Glutamatergic neuron (in vitro differentiated cells): ENCODE measurements at places on chromosomes 6 and 20. TPM values are rescaled to one million over a fixed set of nuclear protein-coding genes. Genes with fewer than 3 reads are reported as not detected.

DNA sequence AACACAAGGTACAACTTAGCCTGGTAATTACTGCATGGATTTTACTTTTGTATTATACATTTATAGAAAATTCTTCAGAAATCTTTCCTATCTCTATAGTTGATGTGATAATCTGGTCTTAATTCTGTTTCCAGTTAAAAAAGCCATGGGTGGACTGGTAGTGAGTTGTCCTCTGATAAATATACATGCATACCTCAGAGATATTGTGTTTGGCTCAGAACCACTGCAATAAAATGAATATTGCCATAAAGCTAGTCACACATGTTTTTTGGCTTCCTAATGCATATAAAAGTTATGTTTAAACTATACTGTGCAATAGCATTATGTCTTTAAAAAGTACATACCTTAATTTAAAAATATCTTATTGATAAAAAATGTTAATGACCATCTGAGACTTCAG, 708.6 kb upstream of the MARCKS start:
- no peak overlapping the region for H3K4me3 ChIP-seq
- peaks cover 5% of the 10 kb centered on the region for H3K36me3 ChIP-seq
- H3K27ac ChIP-seq, result no peak overlapping the region
- no peaks in the 10 kb centered on the region for H3K4me1 ChIP-seq

DNA sequence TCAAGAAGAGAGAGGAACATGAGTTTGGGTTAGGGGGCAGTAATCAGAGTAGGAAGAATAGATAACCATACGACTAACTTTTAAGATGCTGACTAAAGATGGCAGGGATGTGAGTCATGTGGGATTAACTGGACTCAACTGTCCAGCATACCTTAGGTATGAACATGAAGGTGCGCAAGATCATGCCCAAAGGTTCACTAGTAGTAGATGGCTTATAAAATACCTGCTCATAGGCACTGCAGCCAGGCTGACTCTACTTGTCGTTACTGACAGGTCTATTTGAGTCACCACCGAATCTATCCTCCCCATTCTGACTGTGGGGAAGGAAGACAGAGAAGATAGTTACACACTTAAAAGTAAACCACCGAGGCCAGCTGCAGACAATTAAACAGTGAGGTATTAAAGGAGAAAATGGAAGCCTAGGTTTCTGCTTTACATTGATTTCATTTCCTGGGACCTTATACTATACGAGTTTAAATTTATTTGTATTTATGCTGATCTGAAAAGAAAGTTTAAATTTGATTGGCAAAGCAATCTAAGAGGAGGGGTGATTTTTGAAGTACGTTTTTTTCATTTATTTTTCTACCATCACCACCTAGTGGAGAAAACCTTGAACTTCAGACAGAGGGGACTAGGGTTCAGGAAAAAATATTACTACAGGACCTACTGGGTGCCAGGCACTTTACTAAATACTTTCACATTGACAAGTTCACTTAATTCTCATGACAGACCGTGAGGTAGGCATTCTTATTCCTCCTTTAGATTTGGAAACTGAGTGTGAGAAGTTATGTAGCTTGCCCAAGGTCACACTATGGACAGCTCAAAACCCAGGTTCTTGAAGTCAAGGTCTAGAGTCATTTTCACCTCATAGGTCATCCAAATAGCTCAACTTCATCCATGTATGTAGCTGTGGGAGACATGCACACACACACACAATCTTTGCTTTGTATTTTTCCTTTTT, 4.0 kb upstream of the WRNIP1 start:
- peaks cover 8% of the 10 kb centered on the region for H3K4me1 ChIP-seq
- H3K4me3 ChIP-seq, result no peak overlapping the region
- no peaks in the 10 kb centered on the region for H3K36me3 ChIP-seq
- peaks cover 6% of the 10 kb centered on the region for H3K27me3 ChIP-seq
- no peak overlapping the region for H3K27ac ChIP-seq

DNA sequence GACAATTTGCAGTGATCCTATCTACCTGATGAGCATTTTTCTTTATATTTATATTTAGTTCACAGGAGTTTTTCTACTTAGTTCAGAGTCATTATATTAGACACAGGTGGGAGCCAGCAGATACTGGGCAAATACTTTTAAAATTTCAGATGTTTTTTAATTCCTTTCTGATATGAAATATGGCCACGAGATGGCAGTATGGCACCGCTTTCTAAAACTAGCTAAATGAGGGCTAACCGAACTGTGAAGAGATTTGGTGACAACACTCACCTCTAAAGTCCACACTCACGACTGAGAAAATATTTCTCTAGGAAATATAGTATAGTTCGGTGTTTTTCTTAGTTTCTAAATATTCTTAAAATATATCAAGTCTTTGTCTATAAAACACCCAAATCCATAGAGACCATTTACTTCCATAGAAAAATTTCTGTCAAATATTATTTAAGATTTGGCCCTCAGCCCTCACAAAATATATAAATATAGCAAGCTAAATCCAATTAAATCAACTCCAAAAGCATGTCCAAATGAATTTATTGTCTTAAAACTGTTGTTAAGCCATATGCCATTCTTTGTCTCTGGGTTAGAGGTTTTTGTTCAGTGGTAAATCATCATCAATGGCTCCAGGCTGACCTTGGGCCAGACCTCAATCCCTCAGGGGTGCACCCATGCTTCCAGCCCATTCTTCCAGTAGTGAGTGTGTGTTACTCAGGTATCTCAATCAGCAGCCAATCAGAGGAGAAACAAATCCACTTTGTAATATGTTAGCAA, 63.6 kb downstream of the HUS1B start:
- peaks cover 13% of the 10 kb centered on the region for H3K36me3 ChIP-seq
- no peak overlapping the region for H3K27ac ChIP-seq

GRCh38 chr20:18265441-18265840, 22.9 kb upstream of the ZNF133 start:
- H3K4me3 ChIP-seq, result no peak overlapping the region
- peaks cover 2% of the 10 kb centered on the region for H3K27me3 ChIP-seq
- peaks cover 2% of the 10 kb centered on the region for H3K4me1 ChIP-seq
- DNase-seq, result no peak
- H3K36me3 ChIP-seq, result no peaks in the 10 kb centered on the region
- no peak overlapping the region for H3K27ac ChIP-seq

- no peak for DNase-seq
- peaks cover 6% of the 10 kb centered on the region for H3K4me1 ChIP-seq
- no peak overlapping the region for H3K27ac ChIP-seq
- H3K36me3 ChIP-seq, result no peaks in the 10 kb centered on the region
- peaks cover under 1% of the 10 kb centered on the region for H3K27me3 ChIP-seq
- H3K4me3 ChIP-seq, result no peak overlapping the region
Observed at GRCh38 chr6:107977283-107977682, 19.3 kb upstream of the SEC63 start.

- H3K4me1 ChIP-seq, result peaks cover 5% of the 10 kb centered on the region
- no peak for DNase-seq
- H3K27me3 ChIP-seq, result peaks cover 8% of the 10 kb centered on the region
- no peak overlapping the region for H3K27ac ChIP-seq
Observed at GRCh38 chr6:143449082-143449713, 1.3 kb downstream of the ADAT2 start.

DNA sequence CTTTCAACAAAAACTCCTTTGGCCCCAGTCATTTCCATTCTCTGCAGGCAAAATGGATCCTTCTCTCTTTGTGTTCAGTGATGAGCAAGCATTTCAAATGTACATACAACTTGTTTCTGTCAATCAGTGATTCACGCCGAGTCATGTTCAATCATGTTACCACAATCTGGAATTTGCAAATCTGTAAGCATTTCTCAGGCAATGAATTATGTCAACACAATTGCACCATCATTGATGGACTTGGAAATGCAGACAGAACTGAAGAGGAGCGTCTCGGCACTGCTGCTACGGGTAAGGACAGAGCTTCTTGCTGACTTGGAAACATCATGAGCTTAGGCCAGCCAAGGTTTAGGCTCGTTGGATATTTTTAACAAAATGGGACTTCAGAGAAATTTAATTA, 132.8 kb upstream of the AGPAT4 start:
- no peak for DNase-seq
- H3K27ac ChIP-seq, result no peak overlapping the region
- H3K27me3 ChIP-seq, result peaks cover 2% of the 10 kb centered on the region
- no peak overlapping the region for H3K4me3 ChIP-seq

DNA sequence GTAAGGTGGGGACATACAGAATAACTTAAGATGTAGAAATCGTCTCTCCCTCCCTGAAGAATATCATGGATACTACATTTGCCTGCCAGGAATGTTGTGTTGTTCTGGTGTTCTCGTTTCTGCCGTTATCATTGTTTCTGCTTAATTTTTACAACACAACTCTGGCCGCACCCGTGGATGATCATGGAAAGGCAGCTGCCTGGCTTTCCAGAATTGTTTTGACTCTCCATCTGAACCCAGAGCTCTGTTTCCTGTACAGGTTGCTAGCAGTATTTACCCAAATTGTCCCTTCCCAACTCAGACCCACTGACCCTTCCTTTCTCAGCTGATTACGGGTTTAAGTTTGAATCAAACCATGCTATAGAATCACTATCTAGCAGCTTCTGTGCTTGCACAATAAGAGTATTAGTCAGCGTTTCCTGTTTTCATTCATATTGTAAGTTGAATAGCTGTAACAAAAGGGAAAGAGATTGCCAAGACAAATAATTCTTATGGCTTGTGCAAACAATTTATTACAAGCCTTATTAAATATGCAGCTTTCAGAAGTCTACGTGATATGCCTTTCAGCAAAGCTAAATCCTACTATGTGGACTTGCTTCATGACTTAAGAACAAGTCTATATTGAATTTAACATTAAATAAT, 139.0 kb downstream of the MTHFD1L start:
- DNase-seq, result no peak
- H3K4me1 ChIP-seq, result peaks cover 7% of the 10 kb centered on the region
- H3K27me3 ChIP-seq, result no peaks in the 10 kb centered on the region
- no peak overlapping the region for H3K27ac ChIP-seq
- no peaks in the 10 kb centered on the region for H3K36me3 ChIP-seq

- H3K4me1 ChIP-seq, result no peaks in the 10 kb centered on the region
- no peak overlapping the region for H3K27ac ChIP-seq
- H3K27me3 ChIP-seq, result peaks cover 3% of the 10 kb centered on the region
- DNase-seq, result no peak
- H3K36me3 ChIP-seq, result no peaks in the 10 kb centered on the region
- no peak overlapping the region for H3K4me3 ChIP-seq
Observed at GRCh38 chr6:131635384-131636340, 1.4 kb upstream of the ENPP3 start.

DNA sequence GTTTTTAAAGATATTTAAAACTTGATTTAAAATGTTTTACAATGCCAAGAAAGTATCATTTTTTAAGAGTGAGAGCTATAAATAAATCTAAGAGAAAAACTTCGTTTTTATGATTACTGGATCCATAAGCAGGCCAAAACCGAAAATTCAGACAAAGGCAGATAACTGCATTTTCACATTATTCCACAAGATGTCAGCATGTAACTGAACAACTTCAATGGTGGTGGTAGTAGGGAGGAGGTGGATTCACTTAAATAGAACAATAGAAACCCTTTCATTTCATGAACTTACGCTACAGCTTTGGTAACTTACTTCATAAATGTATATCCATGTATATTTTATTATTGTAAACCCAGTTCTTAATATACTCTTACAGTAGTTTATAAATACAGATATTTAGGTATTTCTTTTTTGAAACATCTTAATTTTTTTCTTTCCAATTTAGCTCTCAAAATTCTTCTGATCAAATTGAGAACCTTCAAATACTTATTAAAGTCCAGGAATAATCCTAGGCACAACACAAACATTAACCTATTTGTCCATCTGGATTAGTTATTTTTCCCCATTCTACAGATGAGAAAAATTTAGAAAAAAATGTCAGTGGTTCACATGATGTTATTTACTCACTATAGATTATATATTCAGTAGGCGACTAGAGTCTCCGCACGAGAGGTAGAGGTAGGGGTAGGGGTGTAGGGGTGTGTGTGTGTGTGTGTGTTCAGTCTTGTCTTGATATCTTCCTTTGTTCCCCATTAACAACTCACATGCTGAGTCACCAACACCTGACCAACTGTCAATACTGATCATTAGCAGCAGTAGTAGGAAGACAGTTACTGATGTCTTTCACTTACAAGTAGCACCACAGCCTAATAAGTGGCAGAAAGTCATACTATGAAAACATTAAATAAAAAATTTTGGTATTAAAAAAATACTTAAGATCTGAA, 111.5 kb downstream of the ARHGAP18 start:
- no peaks in the 10 kb centered on the region for H3K27me3 ChIP-seq
- peak overlapping the region; percentile 35 for H3K4me3 ChIP-seq
- DNase-seq, result no peak
- H3K36me3 ChIP-seq, result no peaks in the 10 kb centered on the region

GRCh38 chr20:37353285-37353849, 7.4 kb downstream of the SRC start:
- no peaks in the 10 kb centered on the region for H3K36me3 ChIP-seq
- H3K4me3 ChIP-seq, result no peak overlapping the region
- peaks cover 3% of the 10 kb centered on the region for H3K4me1 ChIP-seq
- peaks cover 8% of the 10 kb centered on the region for H3K27me3 ChIP-seq
- no peak for DNase-seq

DNA sequence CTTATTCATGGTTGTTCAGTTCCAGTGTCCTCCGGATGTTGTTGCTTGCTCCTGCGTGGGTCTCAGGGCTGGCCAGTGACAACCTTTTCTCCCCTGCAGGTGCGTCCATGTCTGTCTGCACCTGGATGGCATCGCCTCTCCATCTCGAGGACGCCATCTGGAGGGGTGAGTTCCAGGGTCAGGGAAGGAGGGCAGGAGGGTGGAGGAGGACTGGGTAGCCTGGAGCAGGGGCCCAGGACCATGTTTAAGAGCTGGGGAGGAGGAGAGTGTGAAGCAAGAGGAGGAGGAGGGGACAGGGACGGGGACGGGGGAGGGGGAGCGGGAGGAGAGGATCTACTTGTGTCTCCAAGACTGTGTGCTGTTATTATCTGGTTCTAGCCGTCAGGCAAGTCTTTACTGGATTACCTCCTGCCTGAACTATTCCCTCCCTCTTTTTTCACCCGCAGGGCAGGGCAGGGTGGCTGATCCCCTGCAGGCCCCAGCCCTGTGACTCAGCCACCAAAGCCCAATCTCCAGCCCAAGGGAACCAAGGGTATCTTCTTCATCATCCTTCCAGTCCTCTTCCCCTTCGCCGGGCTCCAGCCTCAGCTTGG, 32.2 kb upstream of the TULP1 start:
- no peaks in the 10 kb centered on the region for H3K27me3 ChIP-seq
- H3K4me3 ChIP-seq, result no peak overlapping the region
- H3K27ac ChIP-seq, result no peak overlapping the region

GRCh38 chr20:23587631-23588030, 18.1 kb downstream of the CST9 start:
- H3K27me3 ChIP-seq, result peaks cover 6% of the 10 kb centered on the region
- H3K4me1 ChIP-seq, result no peaks in the 10 kb centered on the region
- DNase-seq, result no peak
- H3K27ac ChIP-seq, result no peak overlapping the region

DNA sequence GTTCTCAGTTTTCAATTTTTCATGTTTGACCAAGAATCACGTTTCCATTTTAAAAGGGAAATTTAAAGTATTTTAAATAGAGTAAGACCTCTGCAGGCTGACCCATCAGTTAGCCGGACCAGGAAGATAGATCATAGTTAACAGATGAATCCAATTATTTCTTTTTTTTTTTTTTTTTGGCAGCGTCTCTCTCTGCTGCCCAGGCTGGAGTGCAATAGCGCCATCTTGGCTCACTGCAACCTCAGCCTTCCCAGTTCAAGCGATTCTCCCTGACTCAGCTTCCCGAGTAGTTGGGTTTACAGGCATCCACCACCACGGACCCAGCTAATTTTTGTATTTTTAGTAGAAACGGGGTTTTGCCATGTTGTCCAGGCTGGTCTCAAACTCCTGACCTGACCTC, 256.7 kb upstream of the CNR1 start:
- no peak overlapping the region for H3K27ac ChIP-seq
- no peaks in the 10 kb centered on the region for H3K27me3 ChIP-seq
- no peak overlapping the region for H3K4me3 ChIP-seq
- H3K36me3 ChIP-seq, result no peaks in the 10 kb centered on the region

Gene PTK6
- total RNA-seq, result 0.17 TPM

Gene PPIL1
- 28.6 TPM for total RNA-seq

Gene GSTA3
- total RNA-seq, result not detected

Gene CBLN4
- not detected for total RNA-seq

Gene RIPPLY2
- 4.9 TPM for total RNA-seq

Gene ZNF831
- total RNA-seq, result not detected
